ENCODE measurements at places on chromosomes 4 and X.

DNA sequence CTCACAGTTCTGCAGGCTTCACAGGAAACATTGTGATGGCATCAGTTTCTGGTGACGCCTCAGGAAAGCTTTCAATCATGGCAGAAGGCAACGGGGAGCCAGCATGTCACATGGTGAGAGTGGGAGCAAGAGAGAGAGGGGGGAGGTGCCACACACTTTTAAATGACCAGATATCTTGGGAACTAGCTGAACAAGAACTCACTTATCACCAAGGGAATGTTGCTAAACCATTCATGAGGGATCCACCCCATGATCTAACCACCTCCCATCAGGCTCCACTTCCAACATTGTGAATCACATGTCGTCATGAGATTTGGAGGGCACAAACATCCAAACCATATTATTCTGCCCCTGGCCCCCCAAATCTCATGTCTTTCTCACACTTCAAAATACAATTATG is 43.3 kb upstream of the GPR173 start:
- no peak for DNase-seq

GRCh38 chr4:3423952-3424351 is 17.8 kb upstream of the HGFAC start:
- no peak for DNase-seq

- DNase-seq: no peak
Observed at GRCh38 chr4:122542411-122543236, 78.2 kb downstream of the IL21 start.

DNA sequence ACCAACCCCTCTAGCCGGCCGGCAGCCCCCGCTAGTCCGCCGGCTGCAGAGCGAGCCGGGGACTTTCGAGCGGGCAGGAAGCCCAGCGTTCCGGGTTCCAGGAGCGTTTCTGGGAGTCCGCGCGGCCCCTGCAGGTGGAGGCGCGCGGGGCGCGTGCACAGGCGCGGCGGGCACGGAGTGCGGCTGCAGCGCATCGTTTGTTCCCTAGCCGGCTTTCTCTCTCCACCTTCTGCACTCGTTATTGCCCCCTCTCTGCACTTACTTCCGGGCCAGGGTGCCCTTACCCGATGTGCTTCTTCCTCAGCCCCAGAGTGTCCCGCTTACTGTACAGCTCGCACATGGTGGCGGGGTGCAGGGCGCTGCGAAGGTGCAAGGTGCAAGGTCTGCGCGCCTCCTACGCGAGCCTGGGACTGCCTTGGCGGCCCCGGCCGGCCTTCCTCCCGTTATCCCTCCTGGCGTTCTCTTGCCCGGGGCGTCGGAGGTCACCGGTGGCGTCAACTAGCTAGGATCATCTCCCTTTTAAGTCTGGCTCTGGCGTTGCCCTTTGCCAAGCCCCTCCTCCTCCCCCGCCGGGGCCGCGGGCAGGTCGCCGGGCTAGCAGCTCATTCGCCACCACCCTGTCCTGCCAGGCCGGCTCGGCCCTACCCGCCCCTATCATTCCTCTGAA is at the start of gene ETNPPL:
Gene ETNPPL (minus strand): TSS at position 495 of the 667 bp plus-strand sequence. CDS start 155 bp downstream, at position 340.
- DNase-seq: peak; percentile 5

GRCh38 chr4:53520116-53520515 is 71.2 kb downstream of the LNX1 start:
- no peak for DNase-seq

DNA sequence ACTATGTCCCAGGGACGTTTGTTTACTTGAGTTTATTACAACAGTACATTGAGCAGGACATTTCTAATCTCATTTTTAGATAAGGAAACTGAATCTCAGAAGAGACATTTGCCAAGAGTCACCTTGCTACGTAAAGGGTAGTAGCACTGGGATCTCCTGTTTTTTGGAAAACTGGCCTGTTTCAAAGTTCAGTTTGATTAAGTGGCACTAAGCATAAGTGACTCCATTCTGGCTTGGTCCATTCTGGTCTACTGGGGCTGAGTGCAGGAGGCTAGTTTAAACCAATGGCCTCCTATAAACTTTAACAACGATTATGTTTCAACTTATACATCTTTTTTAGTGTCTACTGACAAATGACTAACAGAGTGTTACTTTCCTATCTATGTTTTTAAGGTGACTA is 382.5 kb downstream of the ANKRD50 start:
- no peak for DNase-seq

DNA sequence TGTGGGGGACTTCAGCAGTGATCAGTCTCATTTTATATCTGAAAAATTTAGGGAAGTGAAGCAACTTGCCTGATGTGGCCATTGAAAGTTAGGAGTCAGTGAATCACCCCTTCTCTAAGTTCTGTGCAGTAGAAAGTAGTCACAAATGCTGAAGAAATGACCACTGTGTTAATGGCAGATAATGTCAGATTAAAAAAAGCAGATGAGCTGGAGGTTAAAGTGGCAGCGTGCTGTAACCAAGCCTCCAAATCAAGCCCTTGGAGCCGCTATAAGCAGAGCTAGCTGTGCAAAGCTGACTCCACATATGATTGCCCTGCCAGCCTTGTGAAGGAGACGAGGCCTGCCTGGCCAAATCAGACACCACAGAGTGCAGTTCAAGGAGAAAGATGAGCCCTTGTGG is 39.2 kb upstream of the PDE5A start:
- DNase-seq: no peak
